ENCODE measurements at places on chromosomes 12 and 14.

- DNase-seq: no peak
Measured at GRCh38 chr14:101503431-101504095, 57.7 kb upstream of the DIO3 start.

GRCh38 chr14:104900639-104901512, 23.8 kb upstream of the PLD4 start:
- no peak for DNase-seq

- no peak for DNase-seq
Measured at GRCh38 chr12:10130042-10130441, at the start of gene CLEC7A. CLEC7A (minus strand) TSS chr12:10130199; CDS start chr12:10130082, 117 bp downstream.

DNA sequence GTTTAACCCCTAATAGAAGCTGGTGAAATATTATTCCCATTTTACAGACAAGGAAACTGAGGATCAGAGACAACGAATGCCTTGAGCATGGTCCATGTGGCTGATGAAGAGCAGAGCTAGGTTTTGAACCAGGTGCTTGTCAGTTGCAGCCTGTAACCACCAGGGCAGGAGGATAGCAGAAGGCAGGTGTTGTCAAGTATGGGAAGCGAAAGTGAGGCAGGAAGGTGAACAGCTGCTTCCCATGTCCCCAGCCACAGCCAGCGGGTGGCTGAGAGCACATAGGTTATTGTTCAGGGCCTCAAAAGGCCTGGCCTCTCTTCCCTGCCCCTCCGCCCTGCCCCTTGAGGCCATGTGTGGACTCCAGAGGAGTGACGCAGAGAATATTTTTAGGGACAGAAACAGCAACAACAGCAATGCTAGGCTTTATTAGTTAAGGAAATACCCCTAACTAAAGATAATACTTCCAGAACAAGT, 39.6 kb downstream of the IQSEC3 start:
- no peak for DNase-seq

DNA sequence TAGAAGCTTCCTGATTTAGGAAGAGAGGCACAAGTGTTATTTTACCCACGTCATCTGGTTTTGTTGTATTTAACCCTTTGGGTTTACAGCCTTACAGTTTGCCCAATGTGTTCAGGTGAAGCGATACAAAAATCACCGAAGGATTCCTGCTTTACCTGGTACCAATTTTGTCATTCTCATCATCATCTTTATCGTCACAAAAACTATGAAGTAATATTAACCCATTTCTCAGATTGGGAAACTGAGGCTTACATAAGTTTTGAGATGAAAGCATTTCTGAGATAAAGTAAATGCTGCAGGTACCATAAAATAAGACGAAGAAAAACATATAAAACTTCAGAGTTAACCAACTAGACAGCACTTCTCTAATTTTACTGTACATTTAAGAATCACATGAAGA, 370.6 kb upstream of the OR4E1 start:
- no peak for DNase-seq
